ENCODE measurements at places on chromosomes 1 and 21. TPM values are rescaled to one million over a fixed set of nuclear protein-coding genes. Genes with fewer than 3 reads are reported as not detected.

GRCh38 chr1:97980530-97980929, 59.7 kb upstream of the DPYD start:
- no peaks in the 10 kb centered on the region for H3K27me3 ChIP-seq
- no peak for DNase-seq
- no peak overlapping the region for H3K4me3 ChIP-seq
- no peaks in the 10 kb centered on the region for H3K36me3 ChIP-seq
- no peak overlapping the region for H3K27ac ChIP-seq

DNA sequence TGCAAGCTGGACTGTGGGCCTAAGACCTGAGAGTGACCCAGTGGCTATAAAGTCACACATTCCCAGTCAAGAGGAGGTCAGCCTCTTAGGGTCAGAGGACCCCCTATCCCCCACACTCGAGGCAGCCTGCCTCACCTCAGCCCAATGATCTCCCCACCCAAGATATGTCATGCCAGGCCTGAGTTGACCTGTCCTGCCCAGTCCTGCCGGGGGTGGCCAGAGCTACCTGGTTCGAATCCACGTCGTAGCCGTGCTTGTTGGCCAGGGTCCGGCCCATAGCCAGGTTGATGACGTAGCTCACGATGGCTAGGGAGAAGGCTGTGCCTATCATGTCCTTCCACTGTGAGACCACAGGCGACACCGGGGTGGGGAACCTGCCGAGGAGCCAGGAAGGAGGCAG, 15.6 kb downstream of the SLC26A9 start:
- DNase-seq, result no peak
- no peak overlapping the region for H3K4me3 ChIP-seq
- no peak overlapping the region for H3K27ac ChIP-seq
- no peaks in the 10 kb centered on the region for H3K36me3 ChIP-seq
- H3K27me3 ChIP-seq, result peaks cover 9% of the 10 kb centered on the region

Gene LRRC8C
- 1.00 TPM for polyA plus RNA-seq

Gene ARHGAP30
- polyA plus RNA-seq, result 2.8 TPM

DNA sequence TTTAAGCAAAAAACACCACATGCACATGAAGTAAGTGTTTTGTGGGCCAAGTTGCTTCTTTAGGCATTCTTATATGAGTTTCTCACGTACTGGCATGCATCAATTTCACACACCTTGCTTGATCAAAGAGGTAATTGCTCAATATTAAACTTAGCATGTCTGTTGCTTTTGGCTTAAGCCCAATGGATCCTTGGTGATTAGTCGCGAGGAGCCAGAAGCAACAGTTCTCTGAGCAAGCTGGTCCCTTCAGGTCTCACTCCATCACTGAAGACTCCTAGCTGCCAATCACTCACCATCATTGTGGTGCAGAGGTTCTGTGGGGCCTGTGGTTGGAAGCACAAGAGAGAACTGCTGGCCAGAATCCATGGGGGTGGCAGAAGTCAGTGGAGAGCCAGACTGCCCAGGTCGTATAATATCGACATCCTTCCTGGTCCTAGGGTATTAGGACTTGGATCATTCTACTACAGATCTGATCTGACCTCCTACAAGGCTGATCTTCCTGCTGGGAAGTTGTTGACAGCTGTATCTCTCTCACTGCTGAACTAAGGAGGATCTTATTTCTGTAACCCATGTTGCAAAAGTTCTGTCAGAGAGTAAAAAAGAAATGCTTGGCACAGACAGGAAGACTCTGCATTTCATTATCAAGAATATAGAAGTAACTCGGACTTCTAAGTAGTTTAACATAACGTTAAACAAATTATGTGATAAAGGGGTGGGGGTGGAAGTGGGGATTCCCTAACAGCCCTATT, 140.5 kb downstream of the NTPCR start:
- no peaks in the 10 kb centered on the region for H3K36me3 ChIP-seq
- no peak overlapping the region for H3K27ac ChIP-seq
- H3K27me3 ChIP-seq, result no peaks in the 10 kb centered on the region
- DNase-seq, result no peak

GRCh38 chr1:31837451-31838158, 21.8 kb upstream of the SPOCD1 start:
- no peaks in the 10 kb centered on the region for H3K36me3 ChIP-seq
- H3K4me1 ChIP-seq, result no peaks in the 10 kb centered on the region
- H3K27me3 ChIP-seq, result no peaks in the 10 kb centered on the region
- no peak for DNase-seq
- H3K27ac ChIP-seq, result no peak overlapping the region
- H3K4me3 ChIP-seq, result no peak overlapping the region

Gene ATAD3B
- polyA plus RNA-seq, result 18.4 TPM

DNA sequence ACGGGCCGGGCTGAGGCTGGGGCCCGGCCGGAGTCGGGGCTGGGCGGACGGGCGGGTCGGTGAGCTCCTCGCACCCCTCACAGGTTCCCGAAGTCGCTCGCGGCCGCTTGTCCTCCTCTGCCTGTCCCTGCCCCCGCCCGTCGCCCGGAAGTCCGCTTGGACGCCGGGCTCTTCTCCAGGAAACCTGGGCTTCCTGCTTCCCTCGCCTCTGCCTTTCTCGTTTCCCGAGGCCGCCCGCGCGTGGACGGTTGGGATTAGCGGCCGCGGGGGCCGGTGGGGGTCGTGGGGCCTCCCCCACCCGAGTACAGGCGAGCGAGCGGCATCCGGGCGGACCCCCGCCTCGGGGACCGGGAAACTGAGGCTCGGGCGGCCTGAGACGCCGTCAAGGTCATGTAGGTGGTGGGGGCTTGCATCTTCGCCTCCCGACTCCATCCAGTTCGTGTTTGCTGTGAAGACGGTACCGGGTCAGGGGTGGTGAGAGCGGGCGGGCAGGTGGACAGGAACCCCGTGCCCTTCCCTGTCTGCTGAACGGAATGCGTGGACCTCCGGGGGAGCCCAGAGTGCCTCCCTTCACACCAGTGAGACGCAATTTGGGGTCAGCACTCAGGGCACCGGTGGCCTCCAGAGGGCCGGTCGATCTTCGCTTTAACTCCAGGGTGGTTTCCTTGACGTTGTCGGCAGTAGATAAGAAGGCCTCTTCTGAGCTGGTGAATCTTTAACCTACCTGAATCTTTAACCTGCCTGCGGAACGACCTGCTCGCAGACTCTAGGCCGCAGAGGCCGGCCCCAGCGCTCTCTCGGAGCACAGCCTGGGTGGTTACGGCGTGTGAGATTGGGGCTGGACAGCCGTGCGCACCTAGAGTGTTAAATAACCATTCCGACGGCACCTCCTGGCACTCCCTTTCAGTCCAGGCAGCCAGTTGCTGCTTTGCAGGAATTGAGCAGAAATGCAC, 686 bp downstream of the ARF1 start:
- no peaks in the 10 kb centered on the region for H3K36me3 ChIP-seq
- peak; percentile 82 for DNase-seq
- H3K4me3 ChIP-seq, result peak overlapping the region; percentile 99
- peak overlapping the region; percentile 100 for H3K27ac ChIP-seq
- H3K4me1 ChIP-seq, result peaks cover 56% of the 10 kb centered on the region
- no peaks in the 10 kb centered on the region for H3K27me3 ChIP-seq

Gene PANK4
- 7.6 TPM for polyA plus RNA-seq

DNA sequence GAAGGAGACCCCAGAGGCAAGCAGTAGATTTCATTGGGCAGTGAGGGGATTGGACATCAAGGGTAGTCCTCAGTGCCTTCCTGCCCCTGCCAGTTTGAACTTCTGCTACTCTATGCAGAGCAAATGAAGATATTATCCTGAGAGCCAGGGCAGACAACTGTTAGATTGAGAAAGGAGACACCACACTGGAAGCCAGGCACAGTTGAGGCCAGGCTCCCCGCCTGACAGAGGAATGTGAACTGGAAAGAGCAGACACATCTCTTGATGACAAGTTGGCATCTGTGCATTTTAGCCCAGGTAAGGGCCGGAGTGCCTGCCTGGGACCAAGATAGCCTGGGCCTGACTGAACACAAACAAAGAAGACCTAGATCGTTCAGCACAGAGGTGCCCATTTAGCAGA, 16.0 kb downstream of the SH3BGR start:
- no peaks in the 10 kb centered on the region for H3K27me3 ChIP-seq
- no peak for DNase-seq
- no peaks in the 10 kb centered on the region for H3K4me1 ChIP-seq
- H3K27ac ChIP-seq, result no peak overlapping the region
- H3K36me3 ChIP-seq, result no peaks in the 10 kb centered on the region

GRCh38 chr1:184988506-184988905, 14.2 kb upstream of the NIBAN1 start:
- no peaks in the 10 kb centered on the region for H3K36me3 ChIP-seq
- no peaks in the 10 kb centered on the region for H3K4me1 ChIP-seq
- H3K27me3 ChIP-seq, result no peaks in the 10 kb centered on the region
- no peak overlapping the region for H3K4me3 ChIP-seq
- no peak for DNase-seq
- no peak overlapping the region for H3K27ac ChIP-seq

DNA sequence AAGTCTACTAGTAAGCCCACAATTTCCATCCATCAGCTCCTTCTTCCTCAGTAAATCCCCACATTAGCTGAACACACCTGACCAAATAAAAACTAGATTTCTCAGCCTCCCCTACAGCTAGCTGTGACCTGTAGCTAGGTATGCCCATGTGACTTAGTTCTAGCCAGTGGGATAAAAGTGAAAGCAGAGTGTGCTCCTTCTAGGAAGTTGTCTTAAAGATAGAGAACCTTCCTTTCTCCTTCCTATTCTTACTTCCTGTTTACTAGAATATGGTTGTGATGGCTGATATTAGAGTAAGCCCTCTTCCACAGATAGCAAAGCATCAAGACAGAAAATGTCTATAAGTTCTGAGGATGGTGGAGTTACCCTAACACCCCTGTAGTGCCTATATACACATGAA, 67.0 kb downstream of the PIK3R3 start:
- no peak overlapping the region for H3K27ac ChIP-seq
- no peak overlapping the region for H3K4me3 ChIP-seq
- no peak for DNase-seq

- no peaks in the 10 kb centered on the region for H3K4me1 ChIP-seq
- no peak overlapping the region for H3K27ac ChIP-seq
- no peaks in the 10 kb centered on the region for H3K36me3 ChIP-seq
- DNase-seq, result no peak
Observed at GRCh38 chr1:90614872-90615271, 102.2 kb downstream of the BARHL2 start.

DNA sequence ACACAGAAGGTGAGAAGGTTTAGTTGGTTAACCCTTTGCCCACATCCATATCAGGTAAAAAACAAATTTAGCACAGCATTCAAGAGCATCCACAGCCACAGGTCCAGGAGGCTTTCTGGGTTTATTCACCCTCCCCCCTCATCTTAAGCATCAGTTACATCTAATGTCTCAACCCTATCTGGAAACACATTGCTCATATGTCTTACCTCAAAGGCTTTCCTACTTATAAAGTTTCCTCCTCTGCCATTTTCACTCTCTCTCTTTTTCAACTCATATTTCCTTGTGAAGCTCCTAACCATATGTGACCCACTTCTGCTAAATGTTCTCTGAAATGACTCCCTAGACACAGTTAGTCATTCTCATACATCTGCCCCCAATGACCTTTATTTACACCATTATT, 47.9 kb upstream of the RUNX1 start:
- no peak overlapping the region for H3K4me3 ChIP-seq
- DNase-seq, result no peak
- no peaks in the 10 kb centered on the region for H3K27me3 ChIP-seq
- no peak overlapping the region for H3K27ac ChIP-seq
- no peaks in the 10 kb centered on the region for H3K4me1 ChIP-seq

DNA sequence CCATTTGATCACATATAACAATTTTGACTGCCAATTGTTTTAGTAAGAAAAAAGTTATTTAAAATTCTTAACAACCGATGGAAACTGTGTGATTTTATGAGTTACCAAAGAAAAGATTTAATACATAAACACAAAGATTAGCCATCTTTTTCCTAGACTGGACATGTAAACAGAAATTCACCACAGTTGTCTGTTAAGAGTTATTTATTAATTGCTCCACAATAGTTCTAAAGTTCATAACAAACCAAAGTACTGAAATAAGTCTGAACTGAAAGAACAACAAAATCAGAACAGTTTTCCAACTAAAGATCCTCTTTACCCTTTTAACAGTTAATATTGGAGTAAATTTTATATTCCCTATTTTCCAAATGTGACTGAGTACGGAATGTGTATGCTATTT, 8.6 kb downstream of the ZNF281 start:
- DNase-seq, result no peak
- peaks cover 7% of the 10 kb centered on the region for H3K36me3 ChIP-seq
- H3K4me1 ChIP-seq, result no peaks in the 10 kb centered on the region
- H3K27ac ChIP-seq, result no peak overlapping the region
- H3K4me3 ChIP-seq, result no peak overlapping the region
- H3K27me3 ChIP-seq, result no peaks in the 10 kb centered on the region

DNA sequence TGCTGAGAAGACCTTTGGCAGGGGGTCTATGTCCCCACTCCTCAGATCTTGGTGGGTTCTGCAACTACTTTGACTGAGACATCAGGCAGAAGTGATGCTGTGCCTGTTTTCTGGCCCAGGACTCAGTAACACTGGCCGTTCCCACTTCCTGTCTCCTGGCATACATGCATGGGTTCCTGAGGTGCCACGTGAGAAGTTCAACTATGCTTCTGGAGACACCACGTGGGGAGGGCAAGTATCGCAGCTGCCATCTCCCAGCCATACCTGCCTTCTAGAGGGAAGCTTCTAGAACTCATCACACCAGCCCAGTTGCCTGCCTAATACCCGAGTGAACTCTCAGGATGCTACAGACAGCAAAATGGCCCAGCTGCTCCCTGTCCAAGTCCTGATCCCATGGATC, 65.8 kb downstream of the TRABD2B start:
- H3K4me1 ChIP-seq, result peaks cover 5% of the 10 kb centered on the region
- H3K27ac ChIP-seq, result no peak overlapping the region
- DNase-seq, result peak; percentile 60
- no peaks in the 10 kb centered on the region for H3K27me3 ChIP-seq

DNA sequence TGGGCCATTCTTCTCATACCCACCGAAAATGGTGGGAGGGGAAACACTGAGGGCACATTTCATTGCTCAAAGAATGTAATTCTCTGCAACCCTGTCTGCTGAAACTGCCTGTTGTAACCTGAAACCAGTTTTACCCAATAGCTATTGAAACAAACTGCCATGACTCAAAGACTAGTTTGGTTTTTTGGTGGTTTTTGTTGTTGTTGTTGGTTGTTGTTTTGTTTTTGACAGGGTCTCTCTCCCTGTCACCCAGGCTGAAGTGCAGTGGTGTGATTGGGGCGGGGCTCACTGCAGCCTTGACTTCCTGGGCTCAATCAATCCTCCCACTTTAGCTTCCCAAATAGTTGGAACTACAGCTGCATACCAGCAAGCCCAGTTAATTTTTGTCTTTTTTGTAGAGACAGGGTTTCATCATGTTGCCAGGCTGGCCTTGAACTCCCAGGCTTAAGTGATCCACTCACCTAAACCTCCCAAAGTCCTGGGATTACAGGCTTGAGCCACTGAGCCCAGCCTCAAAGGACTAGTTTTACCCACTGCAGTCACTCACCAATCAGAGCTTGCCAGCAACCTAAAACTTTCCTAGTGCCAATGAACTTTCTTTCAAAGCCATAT, 2.1 kb upstream of the IPP start:
- no peak overlapping the region for H3K4me3 ChIP-seq
- H3K27me3 ChIP-seq, result no peaks in the 10 kb centered on the region
- DNase-seq, result no peak
- H3K4me1 ChIP-seq, result peaks cover 23% of the 10 kb centered on the region
- H3K27ac ChIP-seq, result no peak overlapping the region
- H3K36me3 ChIP-seq, result no peaks in the 10 kb centered on the region

Gene PLPPR4
- 0.33 TPM for polyA plus RNA-seq

GRCh38 chr1:204254031-204254661, 40.4 kb upstream of the GOLT1A start:
- H3K27ac ChIP-seq, result peak overlapping the region; percentile 17
- H3K36me3 ChIP-seq, result peaks cover 78% of the 10 kb centered on the region
- H3K27me3 ChIP-seq, result no peaks in the 10 kb centered on the region
- no peak for DNase-seq
- no peak overlapping the region for H3K4me3 ChIP-seq

Data from stomach (tissue), 19 donors.